ENCODE measurements at places on chromosomes 12 and 14. TPM values are rescaled to one million over a fixed set of nuclear protein-coding genes. Genes with fewer than 3 reads are reported as not detected.

DNA sequence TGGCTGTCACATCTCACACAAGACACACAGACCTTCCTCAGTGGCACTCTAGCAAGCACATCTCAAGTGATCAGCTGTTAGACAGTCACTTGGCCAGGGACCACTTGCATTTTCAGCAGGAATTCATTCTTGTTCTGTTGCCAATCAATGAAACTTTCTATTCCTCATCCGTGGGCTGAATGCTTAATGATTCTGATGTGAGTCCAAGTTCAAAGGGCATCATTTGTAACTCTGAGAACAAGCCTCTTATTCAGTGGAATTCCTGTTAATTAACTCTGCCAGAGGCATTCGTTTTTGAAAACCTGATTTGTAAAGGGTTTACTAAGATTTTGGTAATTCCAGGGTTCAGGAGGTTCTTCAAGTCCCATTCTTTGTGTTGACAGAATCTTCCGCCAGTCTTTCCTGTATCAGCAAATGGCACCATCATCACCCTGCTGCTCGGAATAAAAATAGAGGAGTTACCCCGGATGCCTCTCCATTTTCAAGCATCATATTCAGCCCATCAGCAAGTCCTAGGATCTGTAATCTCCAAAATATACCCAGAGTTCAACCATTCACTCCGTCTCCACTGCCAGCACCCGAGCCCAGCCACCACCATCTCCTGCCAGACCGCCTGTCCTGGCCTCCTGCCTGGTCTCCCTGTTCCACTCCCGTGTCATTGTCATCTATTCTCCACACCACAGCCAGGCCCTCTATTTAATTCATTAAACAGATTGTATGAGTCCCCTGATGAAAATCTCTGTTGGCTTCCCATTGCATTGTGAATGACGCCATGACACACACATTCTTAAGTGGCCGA lies 473.4 kb downstream of the AACS start:
- DNase-seq = no peak

The PMEL gene
- polyA plus RNA-seq = 1.6 TPM

The CPNE6 gene
- not detected for polyA plus RNA-seq

The IFNG-AS1 gene
- not detected for polyA plus RNA-seq

DNA sequence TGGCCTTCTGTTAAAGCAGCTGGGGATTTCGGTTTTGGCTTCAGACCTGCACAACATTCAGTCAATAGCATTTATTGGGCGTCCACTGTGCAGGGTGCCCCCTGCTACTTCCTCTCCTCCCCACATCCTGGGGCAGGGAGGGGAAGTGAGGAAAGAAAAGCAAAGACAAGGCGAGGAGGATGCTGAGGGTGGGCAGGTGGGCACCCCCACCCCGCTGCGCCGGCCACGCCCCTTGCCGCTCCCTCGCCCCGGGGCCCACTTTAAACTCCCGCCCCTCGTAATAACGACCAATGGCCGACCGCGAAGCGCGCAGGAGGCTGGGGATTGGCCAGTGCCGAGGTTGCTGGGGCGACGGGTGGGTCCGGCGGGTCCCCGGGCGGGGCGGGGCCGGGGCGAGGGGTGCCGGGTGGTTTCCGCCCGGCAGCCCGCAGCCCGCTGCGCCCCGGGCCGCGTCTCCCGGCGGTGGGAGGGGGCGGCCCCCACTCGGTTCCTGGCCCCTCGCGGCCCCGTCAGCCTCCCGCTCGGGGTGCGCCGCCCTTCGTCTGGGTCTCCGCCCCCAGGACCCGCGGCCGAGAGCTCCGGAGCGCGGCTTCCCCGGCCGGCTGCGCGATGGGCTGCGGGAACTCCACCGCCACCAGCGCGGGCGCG lies at the start of gene C12orf75:
TSS of gene C12orf75 (plus strand) at position 409 of the 648 bp plus-strand sequence. CDS start at position 610, 201 bp downstream.
- no peak for DNase-seq

DNA sequence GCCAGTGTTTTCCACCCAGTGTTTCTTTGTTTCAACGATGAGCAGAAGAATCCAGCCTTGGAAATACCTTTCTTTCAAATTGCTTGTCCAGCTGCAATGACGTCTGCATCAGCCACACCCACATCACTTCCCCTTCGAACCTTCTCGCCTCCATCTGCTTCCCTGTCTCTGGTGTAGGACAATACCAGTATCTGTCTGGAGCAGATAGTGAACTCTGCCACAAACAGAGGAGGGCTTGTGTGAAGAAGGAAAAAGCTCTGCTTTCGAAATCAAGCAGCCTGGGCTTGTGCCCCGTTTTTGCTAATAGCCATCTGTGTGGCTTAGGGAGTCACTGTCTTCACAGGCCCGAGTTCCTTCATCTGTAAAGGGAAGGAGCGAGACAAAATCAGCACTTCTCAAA lies 415.4 kb downstream of the ZFP36L1 start:
- DNase-seq = no peak

DNA sequence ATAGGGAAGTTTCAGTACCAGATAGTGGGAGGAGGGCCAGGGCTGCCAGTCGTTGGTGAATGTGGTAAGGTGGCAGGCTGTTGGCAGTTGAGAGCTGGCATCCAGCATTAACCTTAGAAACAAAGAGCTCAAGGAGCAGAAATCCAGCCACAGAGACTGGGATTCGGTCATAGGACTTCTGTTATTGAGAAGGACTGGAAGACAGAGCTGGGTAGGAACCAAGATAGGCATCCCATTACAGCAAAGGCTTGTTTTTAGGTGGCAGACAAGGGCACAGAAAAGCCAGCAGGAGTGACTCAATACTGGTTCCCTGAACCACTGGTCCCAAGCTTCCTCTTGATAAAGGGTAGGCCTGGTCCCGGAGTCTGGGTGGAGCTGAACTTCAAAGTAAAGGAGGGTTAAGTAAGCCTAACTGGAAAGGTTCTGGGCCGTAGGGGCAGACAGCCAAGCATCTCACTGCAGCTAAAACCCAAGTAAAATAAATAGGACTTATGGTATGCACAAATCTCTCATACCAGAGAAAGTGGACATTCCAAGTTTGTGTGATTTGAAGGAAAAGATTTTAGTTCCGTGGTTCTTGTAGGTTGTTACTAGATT lies 147.9 kb downstream of the ETV6 start:
- DNase-seq = peak; percentile 96

GRCh38 chr14:93984987-93985410 lies 8.6 kb upstream of the ASB2 start:
- peak; percentile 85 for DNase-seq

DNA sequence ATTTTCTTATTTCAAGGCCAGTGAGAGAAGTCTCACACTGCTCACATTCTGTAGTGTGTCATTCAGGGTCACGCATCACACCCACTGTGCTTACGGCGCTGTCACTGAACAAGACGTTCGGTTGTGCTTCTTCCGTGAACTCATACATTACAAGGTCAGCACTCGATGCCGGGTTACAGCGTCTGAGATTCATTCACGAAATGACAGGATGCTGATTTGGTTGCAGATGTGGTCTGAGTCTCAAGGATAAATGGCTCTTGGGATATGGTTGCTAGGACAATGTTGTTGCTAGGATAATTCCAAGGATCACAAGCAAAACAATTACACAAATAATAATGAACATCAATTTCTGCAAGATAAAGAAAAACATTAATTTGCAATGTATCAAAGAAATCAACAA lies 47.4 kb downstream of the STX2 start:
- DNase-seq = no peak

The TTC9 gene
- polyA plus RNA-seq = 0.04 TPM

The ELK3 gene
- 31.2 TPM for polyA plus RNA-seq

DNA sequence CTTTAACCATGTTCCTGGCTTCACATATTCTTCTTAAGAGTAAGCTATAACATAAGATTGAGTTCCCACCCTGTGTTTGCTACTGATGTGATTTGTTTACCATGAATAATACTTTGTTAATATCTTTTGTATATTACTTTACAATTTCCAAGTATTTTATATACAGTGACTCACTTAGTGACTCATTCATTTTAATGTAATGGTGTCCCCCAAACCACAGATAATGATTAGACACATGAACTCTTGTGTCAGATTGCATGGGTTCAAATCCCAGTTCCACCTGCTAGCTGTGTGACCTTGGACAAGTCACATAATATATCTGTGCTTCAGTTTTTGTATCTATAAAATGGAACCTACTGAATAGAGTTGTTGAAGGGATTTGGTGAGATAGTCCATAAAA lies 76.1 kb downstream of the MYF5 start:
- no peak for DNase-seq

DNA sequence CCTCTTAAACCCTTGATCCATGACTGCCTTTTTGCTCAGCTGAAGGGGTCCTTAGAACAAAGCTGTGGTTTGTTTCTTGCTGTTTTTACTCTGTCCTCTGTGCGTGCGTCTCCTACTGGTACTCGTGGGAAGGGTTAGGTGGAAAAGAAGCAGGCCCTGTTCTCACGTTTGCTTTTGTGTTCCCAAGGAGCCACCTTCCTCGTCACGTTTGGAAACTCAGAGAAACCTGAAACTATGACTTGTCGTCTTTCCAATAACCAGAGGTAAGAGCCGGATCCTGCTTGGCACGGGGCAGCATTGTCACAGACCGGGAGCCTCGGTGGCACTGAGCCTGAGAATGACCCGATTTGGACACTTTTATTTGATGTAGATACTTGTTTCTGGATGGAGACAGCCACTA lies 13.1 kb downstream of the ZFYVE21 start:
- no peak for DNase-seq

DNA sequence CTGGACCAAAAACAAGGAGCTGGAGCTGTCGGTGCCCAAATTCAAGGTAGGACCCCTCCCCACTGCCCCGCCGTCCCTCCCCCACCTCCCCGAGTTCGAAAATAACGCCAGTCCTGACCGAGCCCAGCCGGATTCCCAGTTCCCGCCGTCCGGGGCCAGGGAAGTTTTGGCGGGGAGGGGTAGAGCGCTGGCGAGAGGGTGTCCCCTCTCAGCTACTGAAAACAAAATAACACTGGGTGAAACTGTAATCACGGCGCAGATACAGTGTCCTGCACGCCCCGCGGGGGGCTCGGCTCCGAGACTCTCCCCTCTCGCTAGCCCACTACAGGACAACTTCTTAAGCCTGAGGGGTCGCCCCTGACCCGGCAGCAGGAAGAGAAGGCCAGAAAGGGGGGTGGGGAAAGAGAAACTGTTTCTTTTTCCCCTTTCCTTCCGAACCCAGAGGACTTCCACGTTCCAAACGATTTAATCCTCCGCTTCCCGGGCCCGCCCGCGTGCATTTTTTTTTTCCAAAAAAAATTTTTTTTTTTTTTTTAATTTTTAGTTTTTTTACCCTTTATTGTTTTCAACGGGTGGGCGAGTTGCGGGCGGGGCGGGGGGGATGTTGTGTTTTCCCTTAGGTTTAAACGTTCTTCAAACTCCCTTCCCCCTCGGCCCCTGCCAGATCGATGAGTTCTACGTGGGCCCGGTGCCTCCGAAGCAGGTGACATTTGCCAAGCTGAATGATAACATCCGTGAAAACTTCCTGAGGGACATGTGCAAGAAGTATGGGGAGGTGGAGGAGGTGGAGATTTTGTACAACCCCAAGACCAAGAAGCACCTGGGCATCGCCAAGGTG lies 1.6 kb downstream of the SETD1B start:
- no peak for DNase-seq

DNA sequence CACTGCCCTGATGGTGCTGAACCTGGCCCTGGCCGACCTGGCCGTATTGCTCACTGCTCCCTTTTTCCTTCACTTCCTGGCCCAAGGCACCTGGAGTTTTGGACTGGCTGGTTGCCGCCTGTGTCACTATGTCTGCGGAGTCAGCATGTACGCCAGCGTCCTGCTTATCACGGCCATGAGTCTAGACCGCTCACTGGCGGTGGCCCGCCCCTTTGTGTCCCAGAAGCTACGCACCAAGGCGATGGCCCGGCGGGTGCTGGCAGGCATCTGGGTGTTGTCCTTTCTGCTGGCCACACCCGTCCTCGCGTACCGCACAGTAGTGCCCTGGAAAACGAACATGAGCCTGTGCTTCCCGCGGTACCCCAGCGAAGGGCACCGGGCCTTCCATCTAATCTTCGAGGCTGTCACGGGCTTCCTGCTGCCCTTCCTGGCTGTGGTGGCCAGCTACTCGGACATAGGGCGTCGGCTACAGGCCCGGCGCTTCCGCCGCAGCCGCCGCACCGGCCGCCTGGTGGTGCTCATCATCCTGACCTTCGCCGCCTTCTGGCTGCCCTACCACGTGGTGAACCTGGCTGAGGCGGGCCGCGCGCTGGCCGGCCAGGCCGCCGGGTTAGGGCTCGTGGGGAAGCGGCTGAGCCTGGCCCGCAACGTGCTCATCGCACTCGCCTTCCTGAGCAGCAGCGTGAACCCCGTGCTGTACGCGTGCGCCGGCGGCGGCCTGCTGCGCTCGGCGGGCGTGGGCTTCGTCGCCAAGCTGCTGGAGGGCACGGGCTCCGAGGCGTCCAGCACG lies 4.7 kb downstream of the LTB4R start:
- no peak for DNase-seq

The MYO1H gene
- polyA plus RNA-seq = not detected

The RIPK3 gene
- polyA plus RNA-seq = 0.09 TPM

DNA sequence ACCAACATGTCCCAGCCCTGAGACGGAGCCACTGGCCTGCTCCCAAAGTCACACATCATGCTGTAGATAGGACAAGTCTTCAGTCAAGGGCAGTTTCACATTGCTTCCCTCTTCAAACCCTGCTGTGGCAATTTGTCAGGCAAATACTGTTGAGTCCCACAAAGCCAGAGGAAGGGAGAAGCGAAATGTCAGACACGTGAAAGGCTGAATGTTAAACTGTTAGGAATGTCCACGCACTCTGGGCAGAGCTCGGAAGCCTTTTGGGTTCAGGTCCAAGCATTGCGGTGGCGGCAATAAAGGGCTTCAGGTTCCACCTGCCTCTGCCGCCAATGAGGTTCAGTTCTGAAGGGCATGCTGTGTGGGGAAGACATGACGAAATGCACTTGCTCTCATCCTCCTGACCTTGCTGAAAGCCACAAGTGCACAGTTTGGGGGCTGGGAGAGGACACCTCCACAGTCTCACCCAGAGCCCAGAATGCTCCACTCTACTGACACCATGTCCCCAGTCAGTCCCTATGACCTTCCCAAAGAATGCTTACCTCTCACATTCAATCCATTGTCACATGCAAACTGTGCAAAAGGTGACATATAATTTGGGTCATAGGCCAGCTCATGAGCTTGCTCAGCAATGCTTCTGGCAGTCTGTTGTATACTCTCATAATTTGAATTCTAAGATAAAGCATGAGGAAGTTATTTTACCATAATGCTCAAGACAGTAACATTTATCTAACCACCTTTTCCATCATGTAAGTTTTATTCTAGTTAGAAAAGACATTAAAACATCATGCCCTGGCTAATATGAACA lies 35.7 kb downstream of the RAD9B start:
- DNase-seq = no peak

GRCh38 chr12:93776581-93777018 lies 99.4 kb downstream of the CRADD start:
- DNase-seq = peak; percentile 69

GRCh38 chr14:61470961-61471293 lies 149.5 kb downstream of the PRKCH start:
- no peak for DNase-seq

All from AG04450 (cell line).